ENCODE measurements at places on chromosomes 4 and X.

- DNase-seq = no peak
These were observed 79.7 kb upstream of the GNPDA2 start for GRCh38 chr4:44806071-44806470.

DNA sequence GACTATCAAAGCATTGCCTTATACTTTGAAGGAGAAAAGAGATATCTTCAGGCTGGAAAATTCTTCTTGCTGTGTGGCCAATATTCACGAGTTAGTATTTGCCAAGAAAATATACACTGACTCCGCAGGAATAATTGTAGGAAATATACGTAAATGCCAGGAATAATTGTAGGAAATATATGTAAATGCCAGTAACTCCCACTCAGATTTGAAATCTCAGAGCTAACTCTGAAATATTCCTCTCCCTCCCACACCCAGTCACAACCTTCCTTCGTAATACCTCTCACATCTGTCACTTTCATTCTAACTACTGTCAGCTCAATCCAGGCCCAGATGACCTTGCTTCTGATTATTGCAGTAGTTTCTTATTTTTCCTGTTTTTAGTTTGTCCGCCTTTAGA, 73.5 kb downstream of the WDR19 start:
- DNase-seq = no peak

GRCh38 chr4:96315815-96316214, 475.9 kb downstream of the PDHA2 start:
- DNase-seq = no peak

DNA sequence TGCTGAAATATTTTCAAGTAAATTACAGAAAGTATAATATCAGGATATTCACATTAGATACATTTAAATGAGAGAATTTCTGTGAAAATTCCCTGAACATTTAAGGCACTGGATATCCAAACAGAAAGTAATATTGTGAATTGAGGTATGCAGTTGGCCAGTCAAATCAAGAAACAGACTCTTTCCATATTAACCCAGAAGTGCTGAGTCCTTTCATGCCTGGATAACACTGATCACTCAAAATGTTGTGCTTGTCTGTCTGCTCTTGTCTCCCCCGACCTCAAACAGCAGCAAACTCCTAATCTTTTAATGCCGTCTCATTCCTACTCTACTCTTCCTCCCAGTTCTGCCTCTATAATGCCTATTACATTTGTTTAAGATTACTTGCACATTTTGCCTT, 51.2 kb downstream of the TBC1D9 start:
- no peak for DNase-seq

DNA sequence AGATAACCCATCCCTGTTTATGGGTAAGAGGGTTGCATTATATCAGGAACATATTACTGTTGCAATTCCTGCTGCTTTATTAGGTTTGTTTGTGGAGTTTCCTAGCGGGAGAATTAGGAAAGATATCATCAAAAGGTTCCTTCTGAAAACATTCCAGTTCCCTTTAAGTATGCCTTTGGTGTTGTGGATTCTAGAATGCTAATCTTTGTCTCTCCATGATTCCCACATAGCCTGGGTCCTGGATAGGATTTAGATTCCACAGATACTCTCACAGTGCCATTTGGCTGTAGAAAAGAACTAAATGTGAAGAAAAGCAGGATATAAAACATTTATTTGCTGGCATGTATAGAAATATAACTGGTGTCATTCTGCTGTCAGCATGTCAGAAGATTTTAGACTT, 338.7 kb downstream of the PCDH18 start:
- DNase-seq = no peak

DNA sequence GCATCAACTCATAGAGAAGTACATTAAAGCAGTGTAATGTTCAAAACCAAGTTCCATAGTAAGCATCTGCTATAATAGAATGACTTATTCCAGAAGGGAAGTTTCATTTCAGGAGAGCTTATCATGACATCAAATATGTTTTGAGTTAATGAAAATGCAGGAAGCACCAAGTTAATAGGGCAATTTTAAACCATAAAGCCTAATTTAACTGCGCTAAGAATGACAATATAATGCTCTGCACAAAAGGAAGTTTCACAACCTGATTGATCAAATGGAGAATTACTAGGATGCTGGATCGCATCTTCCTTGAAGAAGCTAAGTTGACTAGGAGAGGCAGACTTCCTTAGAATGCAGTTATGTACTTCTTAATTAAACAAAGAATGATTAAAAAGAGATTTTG, 416.9 kb upstream of the MAGEB2 start:
- DNase-seq = no peak

GRCh38 chrX:111507933-111508332, 3.5 kb upstream of the SERTM2 start:
- DNase-seq = no peak

- no peak for DNase-seq
These were observed 11.2 kb upstream of the SCRG1 start for GRCh38 chr4:173410079-173410478.

GRCh38 chrX:7119950-7120877, 27.3 kb upstream of the STS start:
- no peak for DNase-seq

- no peak for DNase-seq
These were observed 8.2 kb upstream of the ZRSR2 start for GRCh38 chrX:15781961-15782699.

- no peak for DNase-seq
These were observed 29.1 kb upstream of the C1QTNF7 start for GRCh38 chr4:15398732-15399131.

- no peak for DNase-seq
These were observed 5.6 kb upstream of the CT45A1 start for GRCh38 chrX:135707880-135708279.

DNA sequence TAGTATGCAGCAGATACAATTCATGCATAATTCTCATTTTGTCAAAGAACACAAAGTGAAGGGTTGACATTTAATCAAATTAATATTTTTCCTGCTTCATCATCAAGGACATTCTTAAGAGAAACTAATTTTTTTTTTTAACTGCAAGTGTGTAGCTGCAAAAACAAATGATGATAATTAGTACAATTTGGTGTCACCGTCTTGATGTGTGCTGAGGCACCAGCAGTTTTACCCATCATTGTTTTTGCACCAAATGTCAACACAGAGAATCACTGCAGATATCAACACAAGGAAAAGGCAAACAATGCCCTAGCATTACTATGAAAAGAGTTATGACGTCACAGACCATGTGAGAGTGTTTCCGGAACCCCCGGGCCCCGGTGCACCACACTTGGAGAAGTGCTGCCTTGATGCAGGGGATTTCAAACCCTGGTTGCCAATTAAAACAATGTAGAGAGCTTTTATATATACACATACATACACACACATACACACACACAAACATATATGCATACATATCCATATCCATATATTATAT, 55.9 kb downstream of the AGA start:
- no peak for DNase-seq

GRCh38 chrX:49042581-49043219, 457 bp downstream of the TFE3 start:
- DNase-seq = no peak

GRCh38 chr4:150547154-150547838, 34.7 kb upstream of the MAB21L2 start:
- no peak for DNase-seq

DNA sequence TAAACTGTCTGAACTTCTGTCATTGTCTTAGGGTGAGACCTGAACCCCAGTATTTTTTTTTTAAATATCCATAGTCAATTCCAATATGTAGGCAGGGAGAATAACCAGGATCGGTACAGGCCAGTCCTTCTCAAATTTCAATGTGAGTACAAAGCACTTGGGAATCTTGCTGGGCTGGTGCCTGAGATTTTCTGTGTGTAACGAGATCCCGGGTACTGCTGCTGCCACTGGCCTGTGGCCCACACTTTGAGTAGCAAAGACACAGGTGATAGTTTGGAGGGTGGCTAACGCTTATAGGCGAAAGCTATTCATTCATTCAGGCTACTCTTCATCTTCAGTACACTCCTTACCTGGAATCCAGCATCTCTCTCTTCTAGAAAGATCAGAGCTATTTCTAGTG, 923.6 kb upstream of the TENM3 start:
- DNase-seq = no peak

DNA sequence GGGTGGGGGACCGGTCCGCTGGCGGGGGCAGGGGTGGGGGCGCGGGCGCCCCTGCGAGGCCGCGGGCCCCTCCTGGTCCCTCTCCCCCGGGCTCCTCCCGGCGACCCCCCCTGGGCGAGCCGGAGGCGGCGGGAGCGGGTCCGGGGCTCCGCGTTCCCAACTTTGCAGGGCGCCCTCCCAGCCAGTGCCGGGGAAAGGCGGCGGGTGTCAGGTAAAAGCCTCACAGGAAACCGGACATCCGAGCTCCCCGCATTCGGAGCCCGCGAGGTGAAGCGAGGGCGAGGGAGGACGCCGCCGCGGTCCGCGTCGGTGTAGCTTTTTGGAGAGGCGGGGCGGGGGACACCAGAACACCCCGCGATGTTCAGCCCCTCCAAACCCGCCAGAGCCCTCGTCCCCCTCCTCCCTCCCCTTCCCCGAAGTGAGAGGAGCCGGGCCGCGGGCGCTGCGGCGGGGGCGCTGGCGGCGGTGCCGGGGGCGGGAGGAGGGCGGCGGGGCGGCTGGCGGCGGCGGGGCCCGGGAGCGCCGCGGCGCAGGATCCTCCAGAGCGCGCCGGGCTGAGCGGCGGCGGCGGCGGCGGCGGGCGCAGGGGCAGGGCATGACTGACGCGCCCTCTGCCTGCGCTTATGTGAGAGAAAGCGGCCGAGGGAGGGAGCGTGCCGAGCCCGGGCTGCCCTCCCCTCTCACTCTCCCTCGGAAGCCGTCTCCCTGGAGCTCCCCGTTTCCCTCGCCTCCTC, at the start of gene VEGFC:
VEGFC (minus strand) TSS at position 597 of the 734 bp plus-strand sequence. CDS start 611 bp downstream, outside the sequence.
- no peak for DNase-seq

DNA sequence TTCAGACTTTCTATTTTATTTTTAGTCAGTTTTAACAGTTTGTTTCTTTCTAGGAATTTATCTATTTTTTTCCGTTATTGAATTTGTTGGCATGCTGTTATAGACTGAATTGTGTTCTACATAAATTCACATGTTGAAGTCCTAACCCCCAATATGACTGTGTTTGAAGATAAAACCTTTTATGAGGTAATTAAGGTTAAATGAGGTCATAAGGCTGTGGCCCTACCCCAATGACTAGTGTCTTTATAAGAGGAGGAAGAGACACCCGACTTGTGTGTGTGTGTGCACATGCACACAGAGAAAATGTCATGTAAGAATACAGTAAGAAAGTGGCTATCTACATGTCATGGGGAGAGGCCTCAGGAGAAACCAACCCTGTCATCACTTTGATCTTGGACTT, 146.3 kb downstream of the BRWD3 start:
- DNase-seq = no peak

DNA sequence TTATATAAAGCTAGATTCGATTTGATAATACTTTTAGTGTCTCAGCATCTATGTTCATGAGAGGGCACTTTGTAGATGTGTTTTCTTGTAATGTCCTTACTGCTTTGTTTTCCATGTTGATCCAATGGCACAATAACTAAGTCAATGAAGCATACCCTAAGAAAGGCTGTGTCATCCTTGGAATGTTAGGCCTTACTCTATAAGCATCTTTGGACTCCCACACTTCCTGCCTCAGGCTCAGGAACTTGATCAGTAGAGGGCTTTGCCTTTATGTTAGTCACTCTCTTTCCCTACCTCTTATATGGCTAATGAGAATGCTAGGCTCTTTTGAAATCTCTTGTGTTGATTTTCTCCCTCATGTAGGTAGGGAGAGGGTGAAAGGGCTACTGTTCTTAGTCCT, 33.2 kb upstream of the EDA2R start:
- DNase-seq = no peak

GRCh38 chrX:124260845-124261244, 71.6 kb upstream of the TEX13D start:
- DNase-seq = no peak
